Activated naive CD4-positive, alpha-beta T cell treated with anti-CD3 and anti-CD28 coated beads, Interleukin-2, amount 50 U/mL, for 16 hours (primary cell): ENCODE measurements at places on chromosomes 3 and 15.

DNA sequence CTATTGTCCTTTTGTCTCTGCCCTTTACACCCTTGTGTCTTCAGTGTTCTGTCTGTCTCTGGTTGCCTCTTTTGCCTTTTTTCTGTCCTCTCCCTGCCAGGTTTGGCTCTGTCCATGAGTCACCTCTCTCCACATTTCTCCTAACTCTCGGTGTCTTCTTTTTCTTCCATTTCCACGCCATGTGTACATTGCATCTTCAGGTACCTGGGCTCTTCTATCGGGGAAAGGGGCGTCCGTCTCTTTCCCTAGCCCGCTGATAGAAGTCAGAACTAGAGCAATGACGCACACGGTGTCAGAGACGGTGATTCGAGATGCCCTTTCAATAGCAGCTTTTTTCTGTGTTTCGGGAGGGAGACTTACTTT is 641 bp downstream of the OPA1 start:
- DNase-seq, result peak; percentile 49

DNA sequence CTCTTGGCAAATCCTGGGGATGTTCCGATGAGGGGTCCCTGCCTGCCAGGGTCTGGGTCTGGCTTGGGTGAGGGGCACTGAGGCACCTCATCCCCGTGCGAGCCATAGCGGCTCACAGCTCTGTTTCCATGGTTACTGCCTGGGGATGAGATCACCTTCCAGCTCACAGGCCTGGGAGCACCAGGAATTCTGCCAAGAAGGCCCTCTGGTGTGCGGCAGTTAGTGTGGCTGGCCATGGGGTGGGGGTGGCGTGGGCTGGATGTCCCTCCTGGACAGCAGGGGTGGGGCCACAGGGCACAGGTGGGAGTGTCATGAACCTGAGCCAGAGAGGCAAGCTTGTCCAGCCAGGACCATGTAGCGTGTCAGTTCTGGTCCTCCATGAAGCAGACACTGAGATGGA is 22.1 kb upstream of the PRR23E start:
- DNase-seq, result no peak

- no peak for DNase-seq
These were observed 16.5 kb upstream of the CLDN1 start for GRCh38 chr3:190338717-190339116.

DNA sequence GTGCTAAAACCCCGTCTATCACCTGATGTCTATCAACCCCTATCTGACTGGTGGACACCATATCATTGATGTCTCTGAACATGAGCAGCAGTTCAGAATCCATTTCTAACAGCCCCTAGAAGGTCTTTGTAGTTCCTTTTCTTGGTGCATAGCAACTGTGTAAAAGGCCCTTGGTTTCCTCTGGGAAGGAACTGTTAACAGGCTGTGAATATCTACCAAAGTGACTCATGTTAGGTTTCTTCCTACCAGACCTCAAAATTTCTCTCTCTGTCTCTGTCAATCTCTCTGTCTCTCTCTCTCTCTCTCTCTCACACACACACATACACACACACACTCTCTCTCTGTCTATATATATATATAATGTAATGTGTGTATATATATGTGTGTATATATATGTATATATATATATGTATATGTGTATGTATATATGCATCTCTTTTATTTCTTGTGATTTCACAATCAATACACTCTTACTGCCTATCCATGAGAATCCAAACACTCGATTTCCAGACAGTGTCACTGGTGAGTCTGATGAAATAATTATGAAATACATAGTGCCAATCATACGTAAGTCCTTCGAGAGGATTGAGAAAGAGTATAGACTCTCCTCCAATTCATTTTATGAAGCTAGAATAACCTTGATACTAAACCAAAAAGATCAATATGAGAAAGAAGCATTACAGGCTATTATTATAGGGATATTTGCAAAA is 335.9 kb upstream of the SLCO3A1 start:
- no peak for DNase-seq

DNA sequence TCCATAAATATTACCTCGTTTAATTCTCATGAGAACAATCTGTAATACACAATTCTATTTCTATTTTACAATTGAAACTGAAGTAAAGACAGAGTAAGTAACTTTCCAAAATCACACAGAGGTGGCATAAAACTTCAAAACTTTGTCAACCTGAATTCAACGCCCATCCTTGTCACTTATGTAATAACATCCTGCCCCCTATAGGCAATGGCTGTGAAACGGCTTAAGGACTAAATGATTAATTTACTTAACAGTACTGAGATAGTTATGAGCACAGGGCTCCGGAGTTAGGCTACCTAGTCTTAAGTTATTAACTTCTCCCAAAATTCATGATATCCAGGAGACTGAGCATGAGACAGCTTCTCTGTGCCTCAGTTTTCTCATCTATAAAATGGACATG is 293.1 kb upstream of the CHRM5 start:
- no peak for DNase-seq

DNA sequence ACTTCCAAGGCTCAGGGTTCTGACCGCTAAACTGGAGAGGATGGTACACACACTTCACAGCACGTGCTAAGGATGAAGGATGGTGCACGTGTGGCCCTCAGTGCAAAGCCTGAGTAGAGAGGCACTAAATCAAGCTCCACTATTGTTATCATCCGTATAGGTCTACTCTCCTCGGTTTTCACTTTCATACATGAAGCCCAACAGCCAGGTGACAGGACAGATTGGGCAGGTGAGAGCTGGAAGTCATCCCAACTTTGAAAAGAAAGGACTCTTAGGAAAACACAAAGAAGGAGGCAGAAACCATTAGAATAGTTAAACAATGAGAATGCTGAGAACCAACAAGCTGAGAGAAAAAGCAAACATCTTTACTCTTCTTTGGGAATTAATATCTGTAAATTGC is 21.1 kb downstream of the MAGI1 start:
- DNase-seq, result no peak

DNA sequence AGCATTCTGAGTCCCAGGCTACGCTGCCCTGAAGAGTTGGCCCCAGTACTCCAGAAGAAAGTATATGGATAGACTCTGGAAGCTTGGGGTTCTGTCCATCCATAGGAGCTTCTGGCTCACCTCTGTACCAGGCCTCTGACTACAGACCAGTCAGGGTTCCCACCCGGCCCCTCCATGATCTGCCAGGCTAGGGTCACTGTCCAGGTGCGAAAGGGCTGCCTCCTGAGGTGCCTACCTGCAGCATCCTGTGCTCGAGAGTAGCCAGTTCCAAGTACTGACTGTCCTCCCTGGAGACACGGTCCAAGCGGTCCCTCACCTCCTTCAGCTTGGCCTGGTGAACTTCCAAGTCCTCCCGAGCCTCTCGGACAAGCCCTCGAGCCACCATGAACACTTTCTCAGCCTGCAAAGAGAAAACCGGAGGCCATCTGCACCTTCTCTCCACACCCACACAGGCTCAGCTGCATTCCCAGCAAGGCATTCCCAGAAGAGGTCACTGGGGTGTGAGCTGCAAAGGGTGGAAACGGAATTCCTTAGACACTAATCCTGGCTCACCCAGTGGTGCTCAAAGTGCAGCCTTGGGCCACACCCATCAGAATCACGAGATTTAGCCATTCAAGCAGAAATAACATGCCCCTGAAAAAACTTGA is 3.7 kb upstream of the PLXNB1 start:
- no peak for DNase-seq

DNA sequence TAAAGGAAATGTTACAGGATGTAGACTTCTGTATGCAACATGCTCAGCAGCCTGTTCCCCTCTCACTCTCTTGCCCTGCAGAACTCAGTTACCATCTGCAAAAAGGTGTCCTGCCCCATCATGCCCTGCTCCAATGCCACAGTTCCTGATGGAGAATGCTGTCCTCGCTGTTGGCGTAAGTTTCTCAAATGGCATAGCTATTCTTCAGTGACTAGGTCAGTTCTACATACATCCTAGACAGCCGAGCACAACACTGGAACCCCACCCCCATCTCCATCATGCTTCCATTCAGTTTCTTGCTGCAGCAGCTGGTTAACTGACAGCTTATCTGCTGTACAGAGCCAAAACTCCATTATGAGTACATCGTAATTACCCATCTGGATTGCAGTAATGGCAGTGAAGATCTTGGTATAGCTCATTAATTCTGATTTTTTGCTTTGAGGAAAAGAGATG is 4.5 kb downstream of the THBS1 start:
- DNase-seq, result no peak

DNA sequence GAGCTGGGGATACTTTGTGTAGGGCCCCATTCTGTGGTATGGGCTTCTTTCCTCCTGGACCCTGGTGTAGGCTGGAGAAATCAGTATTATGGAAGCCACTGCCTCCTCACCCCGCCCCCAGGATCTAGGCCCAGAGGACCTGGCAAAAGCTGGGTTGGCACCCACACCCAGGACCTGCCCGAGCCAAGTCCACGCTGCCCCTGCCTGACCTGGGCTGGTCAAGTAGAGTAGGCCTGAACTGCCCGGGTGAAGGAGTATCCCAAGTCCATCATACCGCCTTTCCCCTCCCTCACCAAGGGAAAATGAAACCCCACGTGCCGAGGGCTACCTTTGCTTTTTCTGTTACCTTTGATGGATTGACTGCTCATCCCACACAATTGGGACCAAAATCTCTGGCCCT is 37.7 kb upstream of the TRAK1 start:
- DNase-seq, result no peak
